ENCODE measurements at places on chromosomes 11 and 22. TPM values are rescaled to one million over a fixed set of nuclear protein-coding genes. Genes with fewer than 3 reads are reported as not detected.

Gene CDC45
- total RNA-seq = 3.1 TPM

Gene APOBEC3F
- 1.5 TPM for total RNA-seq

Gene F2
- not detected for total RNA-seq

Gene OR56A3
- total RNA-seq = not detected

Gene TEX12
- total RNA-seq = not detected

Gene KRTAP5-7
- not detected for total RNA-seq

Gene DNAJB7
- total RNA-seq = not detected

Gene NPTXR
- 5.4 TPM for total RNA-seq

Gene AP1B1
- total RNA-seq = 32.3 TPM

Gene INS
- total RNA-seq = not detected
